Cortex of kidney (tissue), 1 donor: ENCODE measurements at places on chromosomes 7 and 10.

DNA sequence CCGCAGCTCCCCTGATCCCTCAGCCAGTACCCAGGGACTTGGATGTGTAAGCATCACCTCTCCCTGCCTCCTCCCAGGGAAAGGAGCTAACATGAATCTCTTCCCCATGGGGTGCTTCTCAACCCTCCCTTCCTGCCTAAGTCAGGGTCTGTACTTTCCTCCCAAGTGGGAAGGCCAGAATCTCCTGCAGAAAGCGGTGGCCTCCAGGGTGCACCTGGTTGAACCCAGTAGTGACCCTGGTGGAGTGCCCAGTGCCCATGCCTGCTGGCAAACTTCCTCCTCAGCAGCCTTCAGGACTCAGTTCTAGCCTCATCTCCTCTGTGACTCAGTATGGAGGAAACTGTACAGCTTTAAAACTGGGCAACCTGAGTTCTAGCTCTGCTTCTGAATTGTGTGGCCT lies 2.8 kb upstream of the LOXL4 start:
- no peak for DNase-seq

GRCh38 chr10:3067859-3068179 lies 471 bp downstream of the PFKP start:
- DNase-seq = no peak

- DNase-seq = no peak
Observed at GRCh38 chr7:106952658-106953231, 87.7 kb downstream of the PIK3CG start.

DNA sequence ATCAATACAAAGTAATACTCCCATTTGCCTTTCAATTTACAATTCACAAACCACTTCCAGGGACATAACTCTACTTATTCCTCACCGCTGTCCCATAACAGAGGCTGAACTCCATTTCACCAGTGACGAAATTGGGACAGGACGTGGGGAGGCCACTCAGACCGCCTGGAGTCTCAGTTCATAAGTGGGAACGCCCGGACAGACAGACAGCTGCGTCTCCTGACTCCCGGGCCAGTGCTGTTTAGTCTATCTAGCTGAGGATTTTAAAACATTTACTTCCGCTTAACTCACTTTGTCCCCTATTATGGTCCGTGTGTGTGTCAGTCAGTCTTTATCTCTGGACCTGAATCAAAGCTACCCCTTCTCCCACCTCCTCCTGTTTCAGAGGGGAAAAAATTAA lies 67.4 kb upstream of the ZNF438 start:
- no peak for DNase-seq

GRCh38 chr10:44161184-44161583 lies 223.7 kb downstream of the CXCL12 start:
- no peak for DNase-seq

- no peak for DNase-seq
Observed at GRCh38 chr7:149071641-149072437, 18.7 kb downstream of the ZNF786 start.

GRCh38 chr7:101216001-101216859 lies 1.2 kb downstream of the PLOD3 start:
- DNase-seq = no peak

GRCh38 chr10:125699562-125700143 lies 16.7 kb upstream of the TEX36 start:
- no peak for DNase-seq

DNA sequence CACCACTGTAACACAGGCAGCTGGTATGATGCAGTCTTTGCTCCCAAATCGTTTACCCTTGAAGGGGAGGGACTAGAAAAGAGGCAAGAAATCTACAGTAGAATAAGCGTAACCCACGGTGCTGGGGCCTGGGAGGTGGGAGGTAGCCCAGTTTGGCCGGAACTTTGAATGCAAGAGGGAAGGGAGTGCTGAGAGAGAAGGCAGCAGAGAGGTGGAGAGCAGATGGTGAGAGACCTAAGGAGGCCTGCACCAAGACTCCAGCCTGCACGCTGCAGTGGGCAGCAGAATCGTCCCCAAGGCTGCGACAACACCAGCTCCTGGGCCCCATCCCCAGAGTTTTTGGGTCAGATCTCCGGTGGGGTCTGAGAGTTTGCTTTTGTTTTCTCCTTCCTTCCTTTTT lies 547.5 kb downstream of the GALNT17 start:
- no peak for DNase-seq

GRCh38 chr7:100486111-100486636 lies 2.4 kb downstream of the NYAP1 start:
- no peak for DNase-seq

DNA sequence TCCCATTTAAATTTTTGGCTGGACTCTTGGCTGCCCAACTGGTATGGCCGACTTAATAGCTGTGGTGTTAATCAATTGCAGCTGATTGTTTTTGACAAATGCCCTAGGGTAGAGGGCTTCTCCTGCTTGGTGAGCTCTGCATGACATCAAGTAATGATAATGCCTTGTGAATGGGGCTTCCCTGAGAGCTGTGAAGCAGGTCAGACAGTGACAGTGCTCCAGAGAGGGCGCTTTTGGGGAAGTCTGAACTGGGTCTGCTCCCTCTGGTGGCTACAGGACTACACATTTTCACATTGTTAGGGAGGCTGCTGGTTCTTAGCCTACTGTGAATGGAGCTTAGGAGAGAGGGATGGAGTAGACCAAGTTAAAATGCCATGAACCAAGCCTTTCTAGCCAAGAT lies 98.8 kb downstream of the SDK1 start:
- DNase-seq = no peak

GRCh38 chr7:28378574-28379149 lies 33.7 kb upstream of the CREB5 start:
- DNase-seq = no peak

- no peak for DNase-seq
Observed at GRCh38 chr10:112815269-112816032, 134.6 kb upstream of the TCF7L2 start.

GRCh38 chr10:110868981-110869380 lies 2.7 kb upstream of the PDCD4 start:
- no peak for DNase-seq

GRCh38 chr10:131427281-131427680 lies 115.8 kb upstream of the TCERG1L start:
- DNase-seq = no peak

- no peak for DNase-seq
Observed at GRCh38 chr7:39045231-39045630, 67.5 kb downstream of the POU6F2 start.

- DNase-seq = no peak
Observed at GRCh38 chr7:48637382-48637781, 287.0 kb upstream of the CDC14C start.

- DNase-seq = no peak
Observed at GRCh38 chr10:120810298-120810697, 40.9 kb upstream of the WDR11 start.

DNA sequence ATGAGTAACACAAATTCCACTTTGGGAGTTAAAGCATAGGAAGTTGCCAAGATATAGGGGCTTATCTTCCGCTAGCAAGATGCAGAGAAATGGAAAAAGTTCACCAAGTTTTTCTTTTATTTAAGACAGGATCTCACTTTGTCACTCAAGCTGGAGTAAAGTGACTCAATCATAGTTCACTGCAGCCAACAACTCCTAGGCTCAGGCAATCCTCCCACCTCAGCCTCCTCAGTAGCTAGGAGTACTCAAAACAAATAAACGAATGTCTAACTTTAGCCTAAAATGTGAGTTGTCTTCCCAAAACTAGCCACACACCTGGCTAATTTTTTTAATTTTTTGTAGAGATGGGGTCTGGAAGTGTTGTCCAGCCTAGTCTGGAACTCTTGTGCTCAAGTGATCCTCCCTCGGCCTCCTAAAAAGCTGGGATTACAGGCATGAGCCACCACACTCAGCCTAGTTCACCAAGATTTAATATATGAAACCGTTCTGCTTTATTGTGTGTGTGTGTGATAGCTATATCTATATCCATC lies 9.9 kb downstream of the VIM start:
- no peak for DNase-seq

DNA sequence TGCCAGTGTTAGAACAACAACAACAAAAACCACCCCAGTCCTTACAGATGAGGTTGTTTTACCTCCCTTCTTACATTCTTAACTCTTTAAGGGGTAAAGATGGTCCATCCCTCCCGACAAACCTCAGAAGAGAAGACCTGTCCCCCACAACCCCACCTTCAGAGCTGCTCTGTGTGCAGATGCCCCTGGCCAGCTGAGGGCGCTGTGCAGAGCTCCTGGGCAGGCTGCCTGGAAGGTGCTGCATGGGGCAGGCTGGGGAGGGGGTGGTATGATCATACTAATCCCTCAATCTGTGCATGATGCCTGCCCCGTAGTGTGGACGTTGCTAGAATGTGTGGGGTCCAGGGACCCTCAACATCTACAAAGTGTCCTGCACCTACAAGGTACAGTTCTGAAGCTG lies 387.1 kb downstream of the INHBA start:
- DNase-seq = no peak

- DNase-seq = no peak
Observed at GRCh38 chr7:126690104-126690503, 562.6 kb downstream of the GRM8 start.

DNA sequence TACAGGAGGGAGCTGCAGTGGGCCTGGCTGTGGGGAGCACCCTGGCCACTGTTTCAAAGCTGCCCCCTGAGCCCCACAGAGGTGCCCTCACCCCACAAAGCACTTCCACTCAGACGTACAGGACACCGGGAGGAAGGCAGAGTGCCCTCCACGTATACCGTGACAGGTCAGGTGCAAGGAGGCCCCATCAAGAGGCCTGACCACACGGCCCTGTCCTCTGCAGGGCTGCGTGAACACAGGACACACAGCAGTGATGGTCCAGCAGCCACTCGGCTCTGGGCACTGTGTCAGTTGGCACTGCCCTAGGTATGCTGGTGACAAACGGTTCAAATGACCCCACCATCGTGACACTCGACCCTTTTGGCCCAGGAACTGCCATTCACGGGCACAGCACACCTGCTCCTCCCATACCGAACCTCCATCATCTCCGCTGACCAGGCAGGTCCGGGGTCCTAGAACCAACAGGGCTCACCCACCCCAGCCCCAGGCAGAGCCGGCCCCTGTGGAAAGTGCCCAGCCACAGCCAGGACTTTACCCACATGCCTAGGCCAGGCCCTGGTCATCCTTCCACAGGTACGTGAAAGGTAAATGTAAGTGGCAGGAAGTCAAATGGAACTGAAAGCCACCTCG lies 560.9 kb downstream of the PTPRN2 start:
- no peak for DNase-seq

GRCh38 chr10:89237849-89238248 lies 13.7 kb downstream of the LIPA start:
- DNase-seq = no peak

DNA sequence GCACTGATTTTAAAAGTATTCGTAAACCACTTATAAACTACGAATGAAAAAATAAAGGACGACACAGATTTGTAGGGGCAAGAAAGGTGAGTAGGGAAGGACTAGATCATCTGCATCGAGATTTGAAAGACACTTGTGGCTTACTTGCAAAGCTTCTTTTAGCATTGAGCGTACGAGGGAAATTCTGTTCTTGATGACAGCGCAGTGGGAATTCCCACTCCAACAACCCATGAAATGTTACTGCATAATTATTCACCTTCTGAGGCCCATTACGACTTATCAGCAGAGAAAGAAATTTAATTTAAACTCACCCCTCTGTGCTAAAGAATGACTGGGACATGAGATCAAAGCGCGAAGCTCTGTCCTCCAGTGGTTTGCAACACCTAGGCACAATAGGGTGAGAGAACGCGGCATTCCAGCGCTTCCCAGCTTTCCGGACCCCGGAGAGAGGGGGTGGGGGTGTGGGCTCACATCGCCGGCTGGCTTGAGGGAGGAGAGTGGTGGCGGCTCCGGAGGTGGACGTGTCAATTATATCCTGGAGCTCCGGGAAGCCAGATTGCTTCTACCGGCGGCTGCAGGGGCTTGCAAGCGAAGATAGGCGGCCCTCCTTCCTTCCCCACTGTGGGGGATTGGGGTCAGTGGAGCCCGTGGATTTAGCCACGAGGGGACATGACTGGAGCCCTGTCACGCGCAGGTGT lies 10.3 kb downstream of the SP8 start:
- no peak for DNase-seq

GRCh38 chr10:52115823-52116222 lies 198.3 kb upstream of the DKK1 start:
- DNase-seq = no peak

DNA sequence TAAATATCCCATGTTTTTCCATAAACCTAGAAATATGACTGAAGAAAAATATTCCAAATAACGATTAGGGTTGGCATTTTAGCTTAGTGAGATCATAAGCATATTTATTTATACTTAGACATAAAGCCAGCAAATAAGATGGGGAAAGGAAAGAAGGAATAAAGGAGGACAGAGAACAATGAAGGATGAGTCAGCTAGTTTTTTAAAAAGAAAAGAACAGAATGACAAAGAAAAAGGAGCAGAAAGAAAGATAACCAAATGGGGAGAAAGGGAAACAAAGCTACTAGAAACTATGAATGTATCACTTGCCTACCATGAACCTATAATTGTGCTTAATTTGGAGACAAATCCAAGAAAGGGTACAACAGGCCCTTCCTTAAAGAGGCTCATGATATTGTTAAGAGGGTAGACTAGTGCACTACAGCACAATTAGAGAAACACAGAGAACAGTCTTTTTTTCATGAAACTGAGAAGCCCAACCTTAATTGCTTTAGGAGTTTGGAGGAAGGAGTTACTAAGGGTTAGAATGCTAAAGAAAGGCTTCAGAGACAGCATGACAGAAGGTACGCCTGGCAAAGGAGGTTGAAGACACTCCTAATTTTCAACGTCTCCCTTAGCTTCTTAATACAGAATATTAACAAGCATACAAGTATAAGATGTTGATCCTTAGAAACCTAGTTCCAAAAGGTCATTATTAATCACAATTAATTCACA lies 23.9 kb downstream of the HERPUD2 start:
- DNase-seq = no peak

DNA sequence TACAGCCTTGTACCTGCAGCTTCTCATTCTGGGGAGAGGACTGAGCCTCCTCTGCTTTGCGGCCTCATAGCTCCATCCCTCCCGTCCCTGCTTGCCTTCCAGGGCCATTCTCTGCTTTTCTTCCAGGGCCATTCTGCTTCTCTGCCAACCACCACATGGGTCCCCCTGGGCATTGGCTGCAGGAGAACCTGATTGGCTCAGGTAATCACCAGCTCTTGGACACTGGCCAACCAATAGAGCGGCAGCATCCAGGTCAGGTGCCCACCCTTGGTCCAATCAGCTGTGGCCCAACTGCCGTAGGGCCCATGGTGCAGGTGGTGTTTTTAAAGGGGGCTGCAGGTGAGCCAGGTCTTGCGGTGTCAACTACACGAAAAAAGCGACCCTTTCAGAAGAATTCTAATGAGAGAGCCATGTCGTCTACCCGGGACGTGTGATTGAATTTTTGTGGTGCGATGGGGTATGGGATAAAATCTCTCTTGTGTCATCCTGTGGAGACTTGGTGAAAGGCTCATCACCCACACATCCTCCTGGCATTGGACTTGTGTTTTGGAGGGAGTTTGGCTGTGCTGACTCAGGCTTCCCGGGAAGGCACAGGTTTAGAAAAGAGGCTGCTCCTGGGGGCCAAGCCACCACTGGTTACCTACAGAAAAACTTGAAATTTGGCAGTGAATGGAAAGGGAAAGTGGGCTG lies 46.0 kb upstream of the PODXL start:
- DNase-seq = no peak

GRCh38 chr7:19333706-19334105 lies 188.5 kb upstream of the FERD3L start:
- no peak for DNase-seq
